Heart left ventricle (tissue), 16 donors: ENCODE measurements at places on chromosomes 2 and 18. TPM values are rescaled to one million over a fixed set of nuclear protein-coding genes. Genes with fewer than 3 reads are reported as not detected.

GRCh38 chr2:120348737-120349439, 3.0 kb downstream of the INHBB start:
- no peak for DNase-seq

- no peak for DNase-seq
These were observed 78.9 kb upstream of the OTOS start for GRCh38 chr2:240219208-240219890.

GRCh38 chr2:242013771-242014170, 144.2 kb downstream of the RTP5 start:
- no peak for DNase-seq

DNA sequence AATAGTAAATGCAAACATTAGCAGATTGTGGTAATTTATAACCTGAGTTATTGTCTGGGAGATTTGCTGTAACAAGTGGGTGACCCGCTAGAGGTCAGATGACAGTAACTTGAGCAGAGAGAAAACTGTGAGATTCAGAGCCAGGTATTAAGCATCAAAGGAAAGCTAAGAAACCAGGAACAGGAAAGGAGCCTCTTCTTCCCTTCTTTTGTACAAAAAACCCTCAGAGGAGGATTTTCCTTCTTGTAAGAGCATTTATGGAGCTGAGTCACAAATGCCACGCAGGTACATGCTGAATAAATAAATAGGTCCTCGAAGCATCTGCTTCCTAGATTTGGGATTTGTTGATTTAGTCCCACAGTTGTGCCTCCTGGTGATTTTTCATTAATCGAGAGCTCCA, 146.5 kb downstream of the SH3BP4 start:
- DNase-seq: no peak

DNA sequence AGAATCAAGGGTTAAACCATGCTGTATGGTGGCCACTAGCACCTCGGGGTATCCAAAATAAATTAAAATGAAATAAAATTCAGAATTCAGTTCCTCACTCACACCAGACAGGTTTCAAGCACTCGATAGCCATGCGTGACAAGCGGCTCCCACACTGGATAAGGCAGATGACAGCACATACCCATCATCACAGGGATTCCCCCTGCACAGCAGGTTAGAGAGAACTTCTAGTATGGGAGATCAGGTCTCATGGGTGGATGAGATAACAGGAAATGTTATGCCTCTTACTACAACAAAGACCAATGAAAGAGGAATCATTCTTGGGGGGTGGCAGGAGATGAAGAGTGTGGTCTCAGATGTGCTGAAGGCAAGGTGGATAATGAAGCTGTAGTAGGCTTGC, 121.9 kb upstream of the ACAA2 start:
- DNase-seq: no peak

- peak; percentile 87 for DNase-seq
These were observed 208.0 kb downstream of the ZFP36L2 start for GRCh38 chr2:43018179-43019024.

- DNase-seq: no peak
These were observed 45.6 kb downstream of the LONRF2 start for GRCh38 chr2:100276716-100277115.

DNA sequence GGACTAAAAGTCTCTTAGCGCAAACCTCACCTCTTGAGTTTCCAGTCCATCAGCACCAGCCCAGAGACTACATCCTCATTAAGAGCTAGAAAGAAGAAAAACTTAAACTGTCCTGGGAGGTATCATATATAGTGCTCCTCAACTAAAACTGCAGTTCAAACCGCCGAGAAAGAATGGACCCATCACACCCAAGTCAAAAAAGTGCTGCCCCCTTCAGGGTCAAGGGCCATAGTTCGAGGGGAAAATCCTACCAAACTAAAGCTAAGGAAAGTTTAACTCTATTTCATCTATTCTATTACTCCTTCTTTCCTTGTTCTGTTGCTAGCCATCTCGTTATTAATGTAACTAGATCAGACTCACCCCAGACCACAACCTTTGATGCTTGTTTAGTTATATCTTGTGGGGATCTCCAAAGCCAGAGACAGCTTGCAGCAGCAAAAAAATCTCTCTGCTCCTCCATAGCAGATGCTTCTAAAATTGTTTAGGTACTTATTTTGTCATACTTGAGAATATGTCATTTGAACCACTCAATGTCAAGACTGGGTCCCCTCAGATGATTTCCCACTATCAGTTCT, 134.5 kb upstream of the RMP24 start:
- no peak for DNase-seq

DNA sequence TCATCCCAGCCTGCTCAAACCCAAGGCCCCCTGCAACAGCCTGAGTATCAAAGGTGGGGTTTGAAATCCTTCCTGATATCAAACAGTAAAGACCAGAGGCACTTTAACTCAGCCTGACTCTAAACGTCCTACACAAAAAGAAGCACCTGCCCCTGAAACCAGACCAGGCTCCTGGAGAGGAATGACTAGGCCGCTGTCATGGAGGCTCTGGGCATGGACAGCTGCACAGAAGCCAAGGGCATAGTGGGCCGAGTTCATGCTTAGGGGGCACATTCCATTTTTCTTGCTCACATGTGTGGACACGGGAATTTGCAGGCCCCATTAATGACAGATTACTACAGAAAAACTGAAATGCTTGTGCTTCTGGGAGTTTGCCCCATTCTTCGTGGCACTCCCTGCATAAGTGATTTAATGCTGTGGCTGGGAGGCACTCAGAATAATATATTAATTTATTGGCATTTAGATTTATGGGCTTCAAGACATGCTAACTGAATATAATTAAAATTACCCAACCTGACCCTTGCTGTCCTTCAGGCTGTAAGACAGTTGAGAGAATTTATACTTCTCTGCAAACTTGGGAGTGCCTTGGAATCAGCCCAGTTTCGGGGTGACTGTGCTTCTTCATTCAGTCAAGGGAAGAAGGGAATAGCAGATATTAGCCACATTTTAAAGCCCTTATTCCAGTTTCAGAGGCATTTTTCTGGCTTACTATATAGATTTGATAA, 105.5 kb downstream of the GYPC start:
- no peak for DNase-seq

Gene TUBA4B
- total RNA-seq: not detected

Gene EPAS1
- 210 TPM for total RNA-seq

Gene TMEM198
- 2.3 TPM for total RNA-seq

Gene CTLA4
- total RNA-seq: 1.3 TPM

Gene PROC
- total RNA-seq: not detected

Gene TSPYL6
- total RNA-seq: 0.12 TPM
